ENCODE measurements at places on chromosomes 12 and 14. TPM values are rescaled to one million over a fixed set of nuclear protein-coding genes. Genes with fewer than 3 reads are reported as not detected.

The SLC6A12 gene
- not detected for total RNA-seq

The RNASE2 gene
- total RNA-seq = not detected

The LRR1 gene
- total RNA-seq = 44.3 TPM

The LAG3 gene
- 52.1 TPM for total RNA-seq

The TCL1B gene
- total RNA-seq = not detected

Data from activated naive CD8-positive, alpha-beta T cell treated with anti-CD3 and anti-CD28 coated beads, Interleukin-2, amount 10 ng/mL, durations not matched to agents 7 days and 5 days (primary cell).